ENCODE measurements at places on chromosomes 1 and 21.

GRCh38 chr1:219365451-219365850, 191.8 kb downstream of the LYPLAL1 start:
- no peak for DNase-seq

DNA sequence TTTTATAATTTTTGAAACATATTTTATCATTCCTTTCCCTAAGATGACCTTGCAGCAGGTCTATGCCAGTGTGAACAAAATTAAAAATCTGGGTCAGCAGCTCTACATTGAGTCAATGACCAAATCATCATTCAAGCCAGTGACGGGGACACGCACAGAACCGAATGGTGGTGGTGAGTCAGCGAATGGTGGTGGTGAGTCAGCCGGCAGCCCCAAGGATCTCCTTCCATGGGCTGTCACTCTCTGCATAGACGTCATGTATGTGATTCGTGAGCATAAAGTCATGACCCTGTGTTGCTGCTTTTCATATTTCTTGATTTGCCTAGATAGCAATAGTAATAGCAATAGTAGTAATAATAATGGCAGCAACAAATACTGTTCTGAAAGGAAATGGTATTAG, 26.3 kb downstream of the PER3 start:
- peak; percentile 89 for DNase-seq

GRCh38 chr1:173666646-173667045, 3.0 kb downstream of the ANKRD45 start:
- peak; percentile 71 for DNase-seq

- DNase-seq = no peak
Measured at GRCh38 chr1:78334952-78335351, 155.8 kb upstream of the PTGFR start.

- peak; percentile 38 for DNase-seq
Measured at GRCh38 chr1:11078631-11079030, 18.8 kb upstream of the SRM start.

- no peak for DNase-seq
Measured at GRCh38 chr1:180954801-180955165, 42.1 kb downstream of the KIAA1614 start.

DNA sequence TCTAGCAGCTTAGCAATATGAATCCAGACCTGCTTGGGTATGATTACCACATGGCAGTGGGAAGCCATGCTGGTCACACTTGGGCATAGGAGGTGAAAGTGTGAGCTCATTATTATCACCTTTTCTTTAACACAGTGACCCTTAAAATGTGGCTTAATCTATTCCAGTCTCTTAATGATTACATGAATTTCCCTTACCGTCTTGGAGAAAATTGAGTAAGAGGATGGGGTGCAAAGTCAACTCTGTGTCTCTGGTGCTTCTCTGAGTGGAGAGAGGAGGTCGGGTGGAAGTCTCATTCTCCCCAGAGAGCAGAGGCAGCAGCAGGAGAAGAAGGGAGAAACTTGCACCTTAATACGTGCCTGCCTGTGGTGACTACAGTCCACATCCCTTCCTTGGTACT, 91.3 kb downstream of the FGGY start:
- DNase-seq = no peak

DNA sequence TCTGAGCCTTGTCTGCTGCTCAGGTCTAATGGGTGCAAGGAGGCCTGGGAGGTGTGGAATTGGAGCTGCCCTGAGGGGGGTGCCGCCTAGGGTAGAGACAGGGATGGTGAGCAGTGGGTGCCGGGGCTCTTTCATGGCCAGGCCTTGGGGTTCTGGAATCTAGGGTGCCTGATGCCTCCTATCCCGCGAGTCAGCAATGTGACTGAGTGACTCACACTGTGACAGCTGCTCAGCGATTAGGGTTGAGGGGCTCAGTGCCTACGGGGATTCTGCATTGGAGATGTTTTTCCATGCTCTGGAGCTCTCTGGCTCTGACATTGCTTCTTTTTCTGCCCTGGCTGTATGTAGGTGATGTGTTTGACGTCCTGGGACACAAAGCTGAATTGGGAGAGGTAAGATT, 16.8 kb downstream of the ATP8B2 start:
- peak; percentile 65 for DNase-seq

DNA sequence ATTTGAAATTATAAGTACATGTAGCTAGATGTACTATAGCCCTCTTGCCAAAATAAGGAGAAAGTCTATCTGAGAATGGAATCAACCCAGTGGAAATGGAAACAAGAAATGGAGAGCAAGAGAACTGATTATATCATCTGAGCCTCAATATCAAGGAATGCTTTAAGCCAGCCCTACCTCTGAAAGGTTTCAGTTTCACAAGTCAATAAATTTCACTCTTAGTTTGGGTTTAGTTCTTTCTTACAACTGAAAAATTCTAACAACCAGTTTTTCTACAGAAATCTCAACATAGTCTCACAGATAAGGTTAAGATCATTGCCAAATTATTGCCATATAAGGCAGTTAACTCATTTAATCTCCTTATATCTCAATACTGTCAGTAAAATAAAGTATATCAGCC, 80.0 kb downstream of the EPS15 start:
- no peak for DNase-seq

- DNase-seq = no peak
Measured at GRCh38 chr1:53122961-53123413, 19.5 kb downstream of the SLC1A7 start.

DNA sequence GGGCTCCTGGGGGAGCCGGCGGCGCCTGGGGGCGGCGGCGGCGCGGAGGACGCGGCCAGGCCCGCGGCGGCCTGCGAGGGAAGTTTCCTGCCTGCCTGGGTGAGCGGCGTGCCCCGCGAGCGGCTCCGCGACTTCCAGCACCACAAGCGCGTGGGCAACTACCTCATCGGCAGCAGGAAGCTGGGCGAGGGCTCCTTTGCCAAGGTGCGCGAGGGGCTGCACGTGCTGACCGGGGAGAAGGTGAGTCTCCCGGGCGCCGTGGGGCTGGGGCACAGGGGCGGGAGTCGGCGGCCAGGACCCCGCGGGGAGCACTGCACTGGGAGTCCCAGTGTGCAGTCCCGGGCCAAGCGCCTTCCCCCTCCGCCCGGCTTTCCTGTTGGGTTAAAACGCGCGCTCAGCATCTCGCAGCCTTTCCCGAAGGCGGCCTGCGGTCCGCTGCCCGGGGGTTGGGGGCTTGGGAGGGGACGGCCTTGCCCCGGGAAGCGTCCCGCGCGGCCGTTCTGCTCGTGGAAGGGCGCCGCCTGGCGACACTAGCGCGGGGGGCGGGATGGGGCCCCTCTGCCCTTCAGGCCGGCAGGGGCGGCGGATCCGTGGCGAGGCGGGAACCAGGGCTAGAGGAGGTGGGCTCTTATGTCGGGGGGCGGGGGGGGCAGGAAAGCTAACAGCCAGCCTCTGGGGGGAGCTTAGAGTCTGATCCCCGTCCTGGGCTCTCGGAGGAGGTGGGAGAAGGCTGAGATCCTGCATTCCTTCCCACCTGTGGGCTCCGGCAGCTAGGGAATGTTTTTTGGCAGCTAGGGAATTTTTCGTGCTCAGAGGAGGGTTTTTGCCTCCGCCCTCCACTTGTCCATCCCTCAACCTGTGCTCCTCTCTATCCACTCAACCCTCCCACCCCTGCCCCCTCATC, 1.1 kb downstream of the HUNK start:
- no peak for DNase-seq

DNA sequence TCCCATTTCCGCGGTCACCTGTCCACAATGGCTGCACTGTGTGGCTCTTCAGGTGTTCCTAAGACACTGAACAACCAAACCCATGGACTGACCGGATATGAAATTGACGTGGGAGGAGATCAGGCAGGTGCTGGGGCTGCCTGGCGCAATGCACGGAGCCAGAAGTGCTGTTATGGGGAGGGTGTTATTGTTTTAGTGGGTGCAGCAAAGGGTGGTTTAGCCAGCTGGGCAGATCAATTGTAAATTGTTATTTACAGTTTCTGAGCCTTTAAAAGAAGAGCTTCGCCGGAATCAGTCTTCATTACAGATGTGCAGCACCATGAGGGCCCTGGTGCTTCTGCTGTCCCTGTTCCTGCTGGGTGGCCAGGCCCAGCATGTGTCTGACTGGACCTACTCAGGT, at the start of gene CA6:
CA6 (plus strand) TSS at position 301 of the 400 bp plus-strand sequence; CDS start at position 320, 19 bp downstream.
- no peak for DNase-seq

DNA sequence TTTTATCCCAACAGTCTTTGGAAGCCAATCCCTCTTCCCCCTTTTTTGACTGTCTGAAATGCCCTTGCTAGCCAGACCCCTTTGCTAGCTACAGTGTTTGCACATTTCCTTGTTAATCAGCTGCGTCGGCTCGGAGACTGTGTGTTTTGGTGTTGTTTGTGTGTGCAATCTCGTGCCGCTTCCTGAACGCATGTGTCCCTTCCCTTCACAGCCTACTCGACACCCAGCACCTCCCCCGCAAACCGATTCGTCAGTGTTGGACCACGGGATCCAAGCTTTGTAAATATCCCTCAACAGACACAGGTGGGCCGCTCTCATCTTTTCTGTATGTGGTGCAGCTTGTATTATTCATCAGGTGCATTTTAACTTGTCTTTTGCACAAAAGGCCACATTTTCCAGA, 298.7 kb downstream of the TM2D1 start:
- no peak for DNase-seq

DNA sequence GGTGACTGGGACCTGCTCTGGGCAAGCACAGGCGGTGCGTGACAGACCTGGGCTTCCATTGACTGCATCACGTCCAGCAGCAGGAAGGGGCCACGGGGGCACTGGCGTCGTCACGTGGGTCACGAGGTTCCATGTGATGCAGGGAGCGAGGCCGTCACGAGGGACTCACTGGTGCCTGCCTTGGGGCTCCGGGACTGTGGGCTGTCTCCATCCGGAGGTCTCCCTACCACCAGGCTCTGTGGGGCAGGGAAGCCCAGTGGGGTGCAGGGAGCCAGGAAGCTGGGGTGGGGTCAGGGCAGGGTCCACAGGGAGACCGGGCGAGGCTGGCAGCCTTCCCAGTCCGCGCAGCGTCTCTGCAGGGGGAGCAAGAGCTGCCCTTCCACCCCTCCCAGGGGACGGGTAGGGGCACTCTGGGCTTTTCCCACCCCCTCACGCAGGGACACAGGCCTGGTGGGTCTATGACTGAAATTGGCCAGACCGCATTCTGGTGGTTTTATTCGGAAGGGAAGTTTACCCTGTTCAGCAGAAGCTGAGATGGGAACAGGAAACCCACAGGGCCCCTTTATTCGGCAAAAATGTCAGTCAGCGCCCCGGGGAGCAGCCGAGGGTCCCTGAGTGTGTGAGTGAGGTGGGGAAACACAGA, 416 bp upstream of the TNFRSF14 start:
- DNase-seq = no peak

DNA sequence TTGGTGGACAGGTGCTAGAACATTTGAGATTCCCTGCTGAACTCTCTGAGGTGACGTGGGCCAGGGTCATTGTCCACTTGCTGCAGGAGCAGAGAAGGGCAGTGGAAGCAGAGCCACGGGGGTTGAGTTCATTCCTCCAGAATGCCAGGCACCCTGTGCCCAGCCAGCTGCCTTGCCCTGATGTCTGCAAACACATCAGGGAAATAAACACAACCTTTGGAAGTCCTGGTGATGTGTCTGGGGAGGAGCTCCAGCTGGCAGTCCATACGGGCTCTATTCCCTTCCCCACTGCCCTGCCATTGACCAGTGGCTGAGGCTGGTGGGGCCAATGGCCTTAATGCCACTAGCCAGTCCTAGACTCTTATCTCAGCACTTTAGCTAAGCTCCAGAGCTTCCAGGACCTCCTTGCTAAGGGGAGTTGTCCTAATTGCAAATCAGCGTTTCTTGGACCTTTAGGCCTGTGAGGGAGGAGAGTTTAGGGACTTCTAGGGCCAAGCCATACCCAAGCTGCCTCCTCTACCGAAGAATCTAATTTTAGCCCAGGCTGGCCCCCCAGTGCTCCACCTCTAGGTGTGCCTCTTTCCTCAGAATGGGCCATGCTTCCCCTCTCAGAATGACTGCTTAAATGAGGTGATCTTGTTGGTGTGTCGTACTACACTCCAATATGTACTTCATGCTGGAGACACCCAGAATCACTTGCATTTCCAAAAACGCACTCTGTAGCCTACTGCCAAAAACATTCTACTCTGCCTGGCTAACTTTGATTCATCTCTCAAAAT, 25.9 kb upstream of the MFSD2A start:
- DNase-seq = no peak

DNA sequence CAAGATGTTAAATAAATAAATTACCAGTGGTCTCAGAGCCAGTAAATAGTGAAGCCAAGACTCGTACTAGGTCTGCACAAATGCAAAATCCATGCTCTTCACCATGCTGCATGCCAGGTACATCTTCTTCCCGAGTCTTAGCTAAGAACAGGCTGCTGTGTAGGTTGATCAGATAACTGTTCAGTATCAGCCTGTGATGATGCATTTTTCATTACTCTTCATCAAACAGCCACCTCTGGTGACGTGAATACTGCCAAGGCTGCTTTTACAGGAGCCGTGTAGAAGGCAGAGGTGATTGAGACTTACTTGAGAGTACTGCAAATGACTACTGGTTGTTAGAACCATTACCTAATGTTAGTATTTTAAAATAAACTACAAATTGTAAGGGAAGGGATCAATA, 39.3 kb upstream of the HOOK1 start:
- DNase-seq = no peak

- DNase-seq = no peak
Measured at GRCh38 chr21:34261841-34262468, 101.9 kb upstream of the KCNE2 start.

DNA sequence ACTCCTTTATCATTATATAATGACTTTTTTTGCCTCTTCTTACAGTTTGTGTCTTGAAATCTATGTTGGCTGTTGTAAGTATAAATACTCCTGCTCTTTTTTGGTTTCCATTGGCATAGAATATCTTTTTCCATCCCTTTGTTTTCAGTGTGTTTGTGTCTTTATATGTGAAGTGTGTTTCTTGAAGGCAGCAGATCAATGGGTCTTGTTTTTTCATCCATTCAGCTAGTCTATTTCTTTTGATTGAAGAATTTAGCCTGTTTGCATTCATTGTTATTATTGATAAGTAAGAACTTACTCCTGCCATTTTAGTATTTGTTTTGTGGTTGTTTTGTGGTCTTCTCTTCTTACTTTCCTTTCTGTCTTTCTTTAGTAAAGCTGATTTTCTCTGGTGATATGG, 322.8 kb downstream of the PLA2G4A start:
- DNase-seq = no peak

GRCh38 chr1:26833432-26834405, 7.2 kb downstream of the ZDHHC18 start:
- no peak for DNase-seq

DNA sequence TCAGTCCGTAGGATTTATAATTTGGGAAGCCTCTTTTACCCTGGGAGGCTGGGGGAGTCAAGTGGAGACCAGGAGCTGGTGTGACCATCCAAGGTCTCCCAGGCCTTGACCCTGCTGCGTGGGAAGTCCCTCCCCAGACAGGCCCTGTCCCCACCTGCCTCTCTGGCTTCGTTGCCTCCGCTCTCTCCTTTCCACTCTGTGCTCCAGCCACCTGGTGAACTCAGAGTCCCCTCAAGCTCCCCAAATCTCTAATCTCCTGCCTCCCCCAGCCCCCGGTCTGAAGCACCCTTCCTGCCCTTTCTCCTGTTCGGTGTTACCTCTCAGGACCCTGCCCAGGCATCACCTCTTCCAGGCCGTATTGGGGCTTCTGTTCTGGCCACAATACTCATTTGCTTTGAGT, 27.9 kb downstream of the CDCP2 start:
- no peak for DNase-seq

GRCh38 chr1:6108937-6109614, 63.4 kb downstream of the KCNAB2 start:
- DNase-seq = peak; percentile 27

GRCh38 chr1:236545621-236546169, 21.9 kb downstream of the LGALS8 start:
- DNase-seq = no peak

GRCh38 chr1:232629250-232630046, 485 bp downstream of the SIPA1L2 start:
- no peak for DNase-seq

All from LHCN-M2 (cell line).